Myometrial cell (primary cell): ENCODE measurements at places on chromosomes 5 and 9. TPM values are rescaled to one million over a fixed set of nuclear protein-coding genes. Genes with fewer than 3 reads are reported as not detected.

BARHL1 gene
- total RNA-seq = not detected in 2 replicates

AFAP1L1 gene
- total RNA-seq = 5.1 and 11.2 TPM in 2 replicates

SLC1A1 gene
- total RNA-seq = 2.0 and 3.2 TPM in 2 replicates

LMX1B gene
- not detected in 2 replicates for total RNA-seq

GRM6 gene
- total RNA-seq = not detected in 2 replicates

RLN1 gene
- not detected in 2 replicates for total RNA-seq

S100Z gene
- total RNA-seq = not detected in 2 replicates

PGGT1B gene
- 5.2 and 9.4 TPM in 2 replicates for total RNA-seq

SPINK6 gene
- 1.1 TPM in 1 of 2 replicates, not detected in the other for total RNA-seq

IL9 gene
- not detected in 2 replicates for total RNA-seq

DBH gene
- total RNA-seq = not detected in 2 replicates

PCDHGA4 gene
- total RNA-seq = 0.58 and 2.1 TPM in 2 replicates

SLC34A3 gene
- total RNA-seq = not detected in 2 replicates

SPINK1 gene
- not detected in 2 replicates for total RNA-seq

SPINK4 gene
- not detected in 2 replicates for total RNA-seq

TTC16 gene
- total RNA-seq = not detected in 2 replicates

TSC1 gene
- 20.8 and 22.7 TPM in 2 replicates for total RNA-seq

TMEFF1 gene
- total RNA-seq = under 0.01 TPM in 2 replicates

SLC6A19 gene
- total RNA-seq = not detected in 2 replicates

GLIPR2 gene
- 17.9 and 29.2 TPM in 2 replicates for total RNA-seq

FIBCD1 gene
- total RNA-seq = 0.29 and 2.8 TPM in 2 replicates

ACTBL2 gene
- total RNA-seq = 3.2 and 5.1 TPM in 2 replicates

DOK3 gene
- total RNA-seq = 1.2 TPM in 1 of 2 replicates, not detected in the other

DRD1 gene
- not detected in 2 replicates for total RNA-seq

NMUR2 gene
- total RNA-seq = not detected in 2 replicates

PRDM9 gene
- total RNA-seq = not detected in 2 replicates

PDE4D gene
- 16.1 and 18.8 TPM in 2 replicates for total RNA-seq

SPARC gene
- 1,768 and 1,842 TPM in 2 replicates for total RNA-seq

FCHSD1 gene
- total RNA-seq = 23.6 and 32.6 TPM in 2 replicates

ATP10B gene
- total RNA-seq = not detected in 2 replicates

SLC36A2 gene
- total RNA-seq = not detected in 2 replicates

ORM1 gene
- total RNA-seq = not detected in 2 replicates

CER1 gene
- total RNA-seq = not detected in 2 replicates

MLLT3 gene
- 15.6 and 26.6 TPM in 2 replicates for total RNA-seq

ITGA1 gene
- 4.0 and 11.5 TPM in 2 replicates for total RNA-seq

MZB1 gene
- total RNA-seq = 0.29 TPM in 1 of 2 replicates, not detected in the other

SPATA9 gene
- not detected in 2 replicates for total RNA-seq

NUTM2G gene
- not detected in 2 replicates for total RNA-seq

SPATA31C1 gene
- total RNA-seq = not detected in 2 replicates

WNK2 gene
- total RNA-seq = not detected in 2 replicates

SNCAIP gene
- 14.4 and 26.2 TPM in 2 replicates for total RNA-seq

BTNL3 gene
- total RNA-seq = not detected in 2 replicates

SLC46A2 gene
- total RNA-seq = not detected in 2 replicates

SH2D3C gene
- under 0.01 TPM in 1 of 2 replicates, not detected in the other for total RNA-seq

ZNF483 gene
- 1.4 TPM in 1 of 2 replicates, not detected in the other for total RNA-seq

SLC4A9 gene
- not detected in 2 replicates for total RNA-seq

KIF4B gene
- under 0.01 TPM in 1 of 2 replicates, not detected in the other for total RNA-seq

PTGR1 gene
- 106 and 114 TPM in 2 replicates for total RNA-seq

RELL2 gene
- total RNA-seq = 3.5 and 6.2 TPM in 2 replicates

TTC39B gene
- 14.2 and 15.9 TPM in 2 replicates for total RNA-seq

ARSI gene
- total RNA-seq = 1.2 and 1.8 TPM in 2 replicates

GFM2 gene
- 28.0 and 31.2 TPM in 2 replicates for total RNA-seq

NUP188 gene
- total RNA-seq = 30.8 and 37.9 TPM in 2 replicates

LHX6 gene
- not detected in 2 replicates for total RNA-seq

QRFP gene
- not detected in 2 replicates for total RNA-seq

HRH2 gene
- total RNA-seq = not detected in 2 replicates

FOXI1 gene
- not detected in 2 replicates for total RNA-seq

FOXD4L4 gene
- total RNA-seq = not detected in 2 replicates
